ENCODE measurements at places on chromosomes 7 and 10.

GRCh38 chr7:2812831-2813230 is 31.3 kb downstream of the GNA12 start:
- no peak for DNase-seq

DNA sequence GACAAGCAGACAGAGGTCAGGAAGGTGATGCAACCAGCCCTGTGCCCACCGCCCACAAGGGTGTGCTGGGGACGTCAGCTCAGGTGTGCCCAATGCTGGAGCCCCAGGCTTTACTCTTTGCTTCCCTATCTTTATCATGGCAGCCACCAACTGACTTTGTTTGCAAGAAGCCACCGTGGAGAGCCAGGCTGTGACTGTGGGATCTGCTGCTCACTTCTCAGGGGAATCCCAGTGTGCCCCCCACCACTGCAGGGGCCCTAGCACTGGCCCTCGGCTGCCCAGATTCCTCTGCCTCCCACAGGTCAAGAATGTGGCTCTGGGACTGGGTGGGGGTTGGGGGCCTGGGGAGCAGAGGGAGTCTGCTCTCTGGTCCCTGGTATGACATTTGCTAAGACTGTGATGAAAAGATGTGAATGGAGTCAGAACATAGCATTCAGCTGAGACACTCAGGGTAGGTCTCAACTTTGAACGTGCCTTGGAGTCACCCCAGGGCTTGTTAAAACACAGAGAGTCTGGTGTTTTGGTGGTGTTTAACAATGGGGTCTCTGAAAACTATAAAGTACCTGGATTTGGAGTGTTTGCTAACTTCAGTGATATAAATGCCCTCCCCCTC is 47.3 kb downstream of the ARHGAP22 start:
- DNase-seq: no peak

DNA sequence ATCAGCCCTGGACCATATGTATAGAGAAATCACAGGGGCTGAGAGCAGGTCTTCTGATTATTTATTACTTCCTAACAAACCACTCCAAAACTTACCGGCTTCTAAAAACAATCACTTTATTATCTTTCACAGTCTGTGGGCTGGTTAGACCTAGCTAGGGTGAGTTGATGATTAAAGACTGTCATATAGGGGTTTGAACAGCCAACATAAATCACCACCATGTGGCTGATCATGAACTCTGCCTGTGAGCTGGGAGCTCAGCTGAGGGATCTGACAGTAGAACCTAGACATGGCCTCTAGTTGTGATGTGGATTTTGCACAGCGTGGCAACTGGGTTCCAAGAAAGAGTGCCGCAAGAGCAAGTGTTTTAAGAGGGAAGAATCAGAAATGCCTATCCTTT is 305.4 kb downstream of the CSTF2T start:
- DNase-seq: no peak

DNA sequence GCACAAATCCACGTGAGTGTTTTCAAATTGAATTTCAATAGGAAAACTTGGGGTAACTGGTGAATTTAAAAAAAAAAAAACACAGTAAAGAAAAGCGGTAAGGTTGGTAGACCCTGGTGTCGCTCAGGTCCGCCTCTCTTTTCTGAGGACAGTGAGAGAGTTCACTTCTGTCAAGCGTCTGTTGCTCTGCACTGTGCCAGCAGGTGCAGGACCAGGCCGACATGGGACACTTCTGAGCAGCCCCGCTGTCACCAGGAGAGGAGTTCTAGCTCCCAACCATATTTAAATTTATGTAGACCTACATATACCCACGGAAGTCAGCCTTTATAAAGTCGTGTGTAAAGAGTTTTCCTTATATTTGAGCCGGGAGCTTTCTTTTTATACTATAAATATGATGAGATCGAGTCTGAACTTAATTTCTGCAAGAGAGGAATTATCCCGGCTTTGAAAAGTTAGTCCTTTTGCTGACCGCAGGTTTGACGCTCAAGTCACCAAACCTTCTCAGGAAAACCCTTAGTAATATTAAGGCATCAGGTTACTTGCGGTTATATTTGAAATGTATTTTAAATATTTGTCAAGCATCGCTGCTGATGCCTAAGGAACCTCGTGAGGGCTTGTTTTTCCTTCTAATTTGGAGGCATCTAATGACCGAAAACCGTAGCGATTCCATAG is 531 bp downstream of the IKZF1 start:
- no peak for DNase-seq

GRCh38 chr7:4871930-4872675 is 10.3 kb upstream of the PAPOLB start:
- no peak for DNase-seq

- no peak for DNase-seq
Observed at GRCh38 chr10:58647376-58648112, 134.9 kb downstream of the BICC1 start.

GRCh38 chr7:96508371-96508770 is 186.5 kb upstream of the SLC25A13 start:
- peak; percentile 87 for DNase-seq

DNA sequence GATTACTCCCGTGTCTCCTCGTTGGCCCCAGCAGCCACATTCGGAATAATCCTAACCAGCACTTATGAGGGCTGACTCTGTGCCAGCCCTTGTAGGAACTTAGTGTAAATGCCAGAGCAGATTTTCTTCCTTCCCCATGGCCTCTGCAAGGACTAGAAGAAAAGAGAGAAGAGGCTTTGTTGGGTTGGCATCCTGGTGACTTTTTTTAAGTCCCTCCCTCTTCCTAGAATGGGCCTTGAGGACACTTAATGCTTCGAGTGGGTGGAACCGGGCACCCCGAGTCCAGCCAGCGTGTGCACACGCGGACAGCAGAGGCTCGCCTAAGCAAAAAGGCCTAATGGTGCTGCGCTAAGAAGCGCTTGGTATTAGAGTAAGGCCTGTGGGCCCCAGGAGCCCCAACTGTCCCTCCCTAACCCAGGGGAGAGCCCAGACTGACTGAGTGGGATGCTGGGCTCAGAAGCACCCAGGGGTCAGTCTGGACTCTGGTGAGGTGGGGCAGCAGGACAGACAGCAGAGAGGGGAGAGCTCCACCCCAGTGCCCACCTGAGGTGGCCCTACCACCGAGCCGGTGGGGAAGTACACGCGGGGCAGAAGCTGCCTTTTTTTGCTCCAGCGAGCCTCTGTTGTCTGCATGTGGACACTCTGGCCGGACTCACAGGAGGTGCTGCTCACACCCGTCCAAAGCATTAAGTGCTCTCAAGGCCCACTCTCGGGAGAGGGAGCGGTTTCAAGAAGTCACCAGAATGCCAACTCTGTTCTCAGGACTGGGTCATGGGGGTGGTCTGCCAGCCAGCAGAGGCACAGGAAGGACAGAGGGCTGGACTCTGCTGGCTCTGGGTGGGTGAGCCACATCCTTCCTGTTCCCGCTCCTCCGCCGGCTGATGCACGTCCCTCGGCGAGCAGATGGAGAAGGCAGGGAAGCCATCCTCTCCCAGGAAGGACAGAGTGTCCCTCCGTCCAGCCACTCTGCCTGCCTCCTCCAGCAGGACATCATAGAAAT is 12.5 kb downstream of the ITPRIP start:
- DNase-seq: no peak

GRCh38 chr10:74957285-74957961 is 131.0 kb downstream of the KAT6B start:
- DNase-seq: no peak

- DNase-seq: no peak
Observed at GRCh38 chr10:116699049-116699448, 43.3 kb downstream of the HSPA12A start.

DNA sequence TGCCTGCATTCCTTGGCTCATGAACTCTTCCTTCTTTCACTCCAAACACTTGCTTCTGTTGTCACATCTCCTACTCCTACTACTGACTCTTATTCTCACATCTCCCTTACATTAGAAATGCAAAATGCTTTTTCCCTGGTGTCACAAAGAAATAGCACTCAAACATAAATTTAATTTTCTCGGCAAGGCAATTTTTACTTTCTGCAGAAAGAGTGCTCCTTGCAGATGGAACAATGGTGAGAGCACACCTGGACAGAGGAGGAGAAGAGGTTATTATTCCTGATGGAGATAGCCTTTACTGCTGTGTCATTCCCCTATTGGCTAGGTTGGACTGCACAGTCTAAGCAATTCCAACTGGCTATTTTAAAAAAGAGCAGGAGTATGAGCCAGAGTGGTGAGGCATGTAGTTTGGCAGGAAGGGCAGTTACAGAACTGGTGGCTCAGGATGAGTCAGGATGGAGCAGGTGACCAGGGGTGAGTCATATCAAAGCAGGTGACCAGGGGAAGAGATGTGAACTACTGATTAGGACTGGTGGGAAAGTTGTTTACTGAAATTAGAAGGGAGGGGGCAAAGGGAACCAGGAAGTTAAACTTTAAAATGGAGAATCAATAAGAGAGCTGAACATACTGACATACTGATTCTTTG is 52.9 kb downstream of the CYP2C9 start:
- no peak for DNase-seq

GRCh38 chr10:25492040-25492439 is 317.2 kb downstream of the GPR158 start:
- DNase-seq: no peak

DNA sequence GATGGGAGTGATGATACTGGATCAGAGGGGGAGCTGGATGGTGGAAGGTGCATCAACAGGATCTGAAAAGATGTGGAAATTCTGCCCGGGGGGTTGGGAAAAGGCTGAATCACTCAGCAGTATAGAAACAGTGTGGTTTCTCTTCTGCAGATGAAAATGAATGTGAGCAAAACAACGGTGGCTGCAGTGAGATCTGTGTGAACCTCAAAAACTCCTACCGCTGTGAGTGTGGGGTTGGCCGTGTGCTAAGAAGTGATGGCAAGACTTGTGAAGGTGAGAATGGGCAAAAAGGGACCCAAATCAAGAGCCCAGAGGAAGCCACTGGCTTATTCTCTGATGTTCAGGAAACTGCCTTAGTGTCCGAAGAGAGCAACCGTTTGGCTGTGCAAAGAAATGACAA is 12.9 kb downstream of the OIT3 start:
- DNase-seq: no peak

DNA sequence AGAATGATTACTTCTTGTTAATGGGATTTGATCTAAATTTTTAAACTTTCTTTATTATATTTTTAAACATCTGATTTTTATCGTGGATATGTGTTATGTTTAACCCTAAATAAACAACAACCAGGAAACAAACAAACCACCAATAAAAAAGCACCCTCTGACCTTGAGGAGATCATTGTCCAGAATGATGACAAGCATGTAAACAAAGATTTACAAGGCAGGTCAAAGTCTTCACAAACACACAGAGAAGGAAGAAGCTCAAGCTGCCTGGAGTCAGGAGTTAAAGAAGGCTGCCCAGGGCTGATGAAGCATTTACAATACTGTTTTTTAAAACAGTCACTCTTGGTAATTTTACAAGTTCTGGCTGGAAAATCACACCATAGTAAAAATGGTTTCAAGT is 31.0 kb upstream of the EGFR start:
- DNase-seq: no peak

DNA sequence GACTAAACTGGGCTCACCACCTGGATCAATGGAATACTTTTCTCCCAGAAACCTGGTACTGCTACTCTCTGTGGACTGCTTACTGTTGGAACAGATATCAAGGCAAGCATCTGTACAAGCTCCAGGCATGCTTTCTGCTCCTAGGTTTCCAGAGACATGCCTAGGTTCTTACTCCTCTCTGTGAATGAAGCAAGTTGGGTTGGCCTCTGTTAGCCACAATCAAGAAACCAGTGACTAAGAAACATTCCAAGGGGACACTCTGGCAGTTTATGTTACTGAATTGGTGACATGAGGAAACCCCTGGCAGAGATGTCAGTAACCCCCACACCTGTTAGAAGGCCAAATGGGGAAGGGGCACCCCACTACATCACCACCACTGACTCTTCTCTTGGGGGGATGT is 121.9 kb downstream of the GFRA1 start:
- DNase-seq: no peak

- DNase-seq: no peak
Observed at GRCh38 chr7:3243256-3243655, 57.8 kb upstream of the SDK1 start.

DNA sequence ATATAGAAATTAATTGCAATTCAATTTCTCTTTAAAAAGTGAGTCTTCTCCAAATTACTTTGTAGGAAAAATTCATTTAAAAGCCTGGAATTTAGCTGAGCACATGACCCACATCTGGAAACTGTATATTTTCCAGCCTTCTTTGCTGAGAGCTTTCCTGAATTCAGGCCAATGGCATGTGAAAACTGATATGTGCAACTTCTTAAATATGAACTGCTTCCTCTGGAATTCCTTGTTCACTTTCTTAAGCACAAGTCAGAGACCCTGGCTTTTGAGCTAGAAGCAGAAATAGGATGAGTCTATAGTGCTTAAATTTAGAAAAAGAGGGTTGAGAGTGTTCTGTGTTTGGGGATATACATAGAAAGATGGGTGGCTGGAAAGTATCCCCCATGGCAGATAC is 365.1 kb upstream of the MTPN start:
- no peak for DNase-seq

DNA sequence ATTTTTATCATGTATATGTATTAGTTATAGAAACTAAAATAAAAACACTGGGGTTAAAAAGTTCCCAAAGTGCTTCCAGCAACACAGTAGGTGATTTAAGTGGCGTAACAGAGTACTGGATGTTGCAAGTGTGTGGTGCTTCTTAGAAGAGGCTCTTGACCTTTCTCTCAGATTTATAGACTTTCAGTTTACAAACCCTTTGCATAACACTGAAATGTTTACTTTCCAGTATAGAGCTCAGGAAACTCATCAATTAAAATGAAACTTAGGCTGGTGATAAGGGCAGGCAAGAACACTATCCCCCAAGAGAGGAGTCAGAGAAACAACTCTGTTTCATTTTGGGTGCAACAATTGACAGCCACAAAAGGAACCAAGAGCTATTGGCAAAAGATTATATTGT is 27.5 kb upstream of the SMC3 start:
- no peak for DNase-seq

GRCh38 chr7:2093843-2094220 is 138.9 kb downstream of the MAD1L1 start:
- DNase-seq: no peak

GRCh38 chr10:47452495-47453140 is 31.3 kb downstream of the ANXA8 start:
- DNase-seq: no peak

GRCh38 chr10:49688261-49688846 is 8.9 kb downstream of the C10orf53 start:
- DNase-seq: no peak

DNA sequence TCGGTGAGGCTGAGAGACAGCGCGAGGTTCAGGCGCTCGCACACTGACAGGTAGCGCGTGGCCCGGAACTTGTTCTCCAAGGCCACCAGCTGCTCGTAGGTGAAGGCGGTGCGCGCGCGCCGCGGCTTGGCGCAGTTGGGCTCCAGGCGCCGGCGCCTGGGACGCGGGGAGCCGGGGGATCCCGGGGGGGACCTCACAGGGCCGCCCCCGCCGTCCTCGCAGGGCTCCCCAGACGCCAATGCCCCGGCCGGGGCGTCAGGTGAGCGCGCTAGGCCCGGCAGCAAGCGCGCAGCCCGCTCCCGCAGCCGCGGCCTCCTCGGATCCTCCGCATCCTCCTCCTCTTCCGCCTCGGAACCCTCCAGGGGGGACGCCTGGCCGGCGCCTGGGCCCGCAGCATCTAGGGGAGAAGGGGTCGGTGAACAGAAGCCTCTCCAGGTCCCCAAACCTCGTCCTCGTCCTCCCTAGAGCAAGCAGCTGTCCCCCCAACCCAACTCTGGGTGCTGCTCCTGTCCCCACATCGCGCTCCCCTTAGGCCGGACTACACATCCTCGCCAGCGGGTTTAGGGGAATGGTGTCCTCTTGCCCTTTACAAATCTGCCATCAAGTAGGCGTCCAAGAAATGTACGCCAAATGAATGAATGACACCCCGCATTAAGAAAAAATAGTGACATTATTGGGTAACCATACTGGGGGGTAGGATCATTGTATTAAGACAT is 1.9 kb downstream of the NKX1-2 start:
- DNase-seq: no peak

GRCh38 chr7:94394109-94394436 is 622 bp upstream of the COL1A2 start:
- DNase-seq: no peak
